ENCODE measurements at places on chromosomes 1 and 21. TPM values are rescaled to one million over a fixed set of nuclear protein-coding genes. Genes with fewer than 3 reads are reported as not detected.

Gene PADI4
- 0.17 TPM for total RNA-seq

Gene AK2
- 400 TPM for total RNA-seq

Gene CD2
- total RNA-seq = 651 TPM

Gene HORMAD1
- total RNA-seq = not detected

DNA sequence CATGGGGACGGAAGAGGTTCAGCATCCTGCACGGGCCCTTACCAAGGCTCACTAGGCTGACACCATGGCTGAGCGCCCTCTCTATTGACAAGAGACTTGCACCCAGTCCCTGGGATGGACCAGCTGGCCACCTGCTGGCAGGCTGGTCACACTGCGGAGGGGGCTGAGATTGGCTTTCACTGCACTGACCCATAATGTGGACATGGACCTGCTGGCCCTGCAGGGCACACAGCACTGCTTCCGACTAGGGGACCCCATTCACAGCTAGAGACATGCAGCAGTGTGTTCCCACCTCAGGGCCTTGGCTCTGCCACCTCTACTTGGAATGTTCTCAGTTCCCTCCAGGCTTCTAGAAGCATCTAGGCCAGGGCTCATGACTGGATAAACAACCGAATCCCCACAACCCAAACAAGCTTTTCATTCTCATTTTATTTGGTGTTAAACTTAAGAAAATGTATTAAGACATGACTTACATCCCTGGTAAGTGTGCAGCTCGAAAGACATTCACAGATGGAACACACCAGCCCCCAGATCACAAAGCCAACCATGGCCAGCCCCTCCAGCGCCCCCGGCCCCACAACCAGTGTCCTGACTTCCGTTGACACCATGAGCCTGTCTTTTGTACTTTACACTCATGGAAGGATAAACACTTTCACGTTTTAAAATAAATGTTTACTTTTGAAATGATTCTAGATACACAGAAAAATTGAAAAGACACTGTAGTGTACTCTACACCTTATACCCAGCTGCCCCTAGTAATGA lies 9.3 kb upstream of the SRARP start:
- H3K4me1 ChIP-seq = no peaks in the 10 kb centered on the region
- peaks cover 2% of the 10 kb centered on the region for H3K27me3 ChIP-seq
- H3K36me3 ChIP-seq = no peaks in the 10 kb centered on the region
- no peak overlapping the region for H3K27ac ChIP-seq
- H3K4me3 ChIP-seq = no peak overlapping the region
- DNase-seq = peak; percentile 29

DNA sequence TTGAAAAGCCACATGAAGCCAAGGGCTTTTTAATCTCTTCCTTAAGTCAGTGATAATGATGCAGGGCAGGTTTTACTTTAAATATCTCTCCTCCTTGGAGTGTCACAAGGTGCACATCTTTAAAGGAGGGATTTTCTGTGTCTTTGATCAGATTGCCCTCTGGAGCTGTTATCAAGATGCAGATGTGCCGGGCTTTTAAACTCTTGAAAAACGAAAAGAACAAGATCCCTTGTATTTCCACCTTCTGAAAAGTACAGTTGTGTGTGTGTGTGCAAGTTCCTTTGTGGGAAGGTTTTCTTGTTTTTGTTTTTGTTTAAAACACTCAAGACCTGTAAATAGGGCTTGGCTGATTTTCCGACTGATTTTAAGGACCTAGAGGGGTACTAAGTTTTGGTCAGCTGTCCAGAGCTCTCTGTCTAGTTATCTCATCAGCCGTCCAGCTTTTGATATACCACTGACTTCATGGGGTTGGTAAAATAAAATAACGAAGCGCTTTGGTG lies 1.6 kb downstream of the MARK1 start:
- H3K27ac ChIP-seq = no peak overlapping the region
- H3K36me3 ChIP-seq = peaks cover 7% of the 10 kb centered on the region
- no peak for DNase-seq

Gene WDR4
- total RNA-seq = 73.2 TPM

DNA sequence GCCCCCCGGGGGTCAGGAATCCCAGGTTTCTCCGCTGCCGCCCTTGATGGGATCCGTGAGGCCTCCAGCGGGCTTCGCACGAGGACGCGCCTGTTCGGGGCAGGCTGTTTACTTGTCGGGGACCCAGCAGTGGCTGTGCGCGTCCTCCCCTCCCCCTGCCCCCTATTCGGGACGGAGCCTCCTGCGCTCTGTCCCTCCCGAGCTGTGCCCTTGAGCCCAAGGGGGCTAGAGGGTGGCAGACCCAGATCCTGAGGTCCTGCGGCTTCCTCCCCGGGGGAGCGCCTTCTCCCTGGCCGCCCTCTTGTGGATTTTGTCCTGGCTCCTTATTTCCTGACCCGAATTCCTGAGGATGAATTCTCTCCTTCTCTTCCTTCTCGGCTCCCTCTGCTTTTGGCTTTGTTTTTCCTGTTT lies 38.4 kb downstream of the PIK3CD start:
- peak overlapping the region; percentile 93 for H3K27ac ChIP-seq
- peaks cover 60% of the 10 kb centered on the region for H3K4me1 ChIP-seq
- H3K36me3 ChIP-seq = peaks cover 29% of the 10 kb centered on the region
- H3K4me3 ChIP-seq = peak overlapping the region; percentile 91
